GM23248 (cell line): ENCODE measurements at places on chromosomes 3 and 15.

DNA sequence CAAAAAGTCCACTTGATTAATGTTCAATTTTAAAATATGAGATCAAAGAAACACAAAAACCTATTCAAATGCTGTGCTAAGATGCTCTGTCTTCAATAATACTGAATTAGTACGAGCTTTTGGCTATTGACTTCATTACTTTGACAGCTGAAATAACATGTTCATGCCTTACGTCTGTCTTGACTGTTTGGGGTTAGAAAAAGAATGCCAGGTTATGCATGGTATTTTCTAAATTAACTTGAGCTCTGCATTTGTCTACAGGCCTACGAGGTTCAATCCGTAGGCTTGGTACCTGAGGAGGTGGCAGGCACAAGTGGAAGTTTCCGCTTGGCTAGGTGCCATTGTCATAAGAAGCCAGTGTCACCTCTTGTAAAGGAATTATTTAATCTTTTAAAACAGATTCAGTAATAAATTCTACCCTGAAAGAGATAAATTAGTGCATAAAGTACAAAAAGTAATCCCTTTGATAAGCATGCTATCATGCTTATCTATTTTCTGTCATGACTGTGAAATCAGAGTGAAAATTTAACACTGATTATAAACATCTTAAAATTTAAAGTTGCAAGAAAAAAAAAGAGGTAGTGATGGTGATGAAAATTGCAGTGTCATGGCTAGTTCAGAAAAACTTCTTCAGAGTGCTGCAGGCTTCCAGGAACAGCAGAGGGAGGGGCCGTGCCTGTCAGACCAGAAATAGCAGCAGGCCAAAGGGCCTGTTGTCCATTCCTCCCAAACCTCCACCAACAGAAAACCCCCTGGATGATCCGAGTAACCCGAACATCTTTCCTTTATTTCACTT is 115.7 kb downstream of the ARRDC4 start:
- DNase-seq, result peak; percentile 33

- peak; percentile 62 for DNase-seq
Measured at GRCh38 chr15:70095408-70096214, 2.1 kb downstream of the TLE3 start.

GRCh38 chr3:37715976-37716375 is 145.7 kb upstream of the CTDSPL start:
- DNase-seq, result no peak

DNA sequence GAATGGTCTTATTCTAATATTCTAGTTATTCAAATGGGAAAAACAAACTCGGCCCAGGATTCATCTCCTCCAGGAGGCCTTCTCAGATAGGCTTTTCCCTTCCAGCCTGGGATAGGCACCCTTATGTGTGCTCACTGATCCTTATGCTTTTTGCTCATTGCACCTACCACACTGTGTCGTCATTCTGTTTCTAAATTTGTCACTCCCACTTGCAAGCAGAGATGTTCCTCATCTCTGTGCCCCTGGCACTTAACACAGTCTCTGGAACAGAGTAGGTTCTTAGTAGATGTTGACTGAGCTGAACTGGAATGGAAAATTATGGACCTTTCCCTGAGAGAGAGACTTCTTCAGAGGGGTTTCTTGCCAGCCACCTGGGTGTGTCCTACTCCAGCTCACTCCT is 18.7 kb upstream of the SPG11 start:
- DNase-seq, result no peak

GRCh38 chr3:100440895-100441294 is 39.6 kb downstream of the LNP1 start:
- no peak for DNase-seq

- no peak for DNase-seq
Measured at GRCh38 chr3:138396752-138397410, 37.5 kb upstream of the ESYT3 start.

- no peak for DNase-seq
Measured at GRCh38 chr15:101025896-101026631, 106.9 kb downstream of the LRRK1 start.

GRCh38 chr3:95277613-95278012 is 1214.8 kb downstream of the NSUN3 start:
- DNase-seq, result no peak

GRCh38 chr3:158337110-158337509 is 227.2 kb downstream of the RSRC1 start:
- no peak for DNase-seq

DNA sequence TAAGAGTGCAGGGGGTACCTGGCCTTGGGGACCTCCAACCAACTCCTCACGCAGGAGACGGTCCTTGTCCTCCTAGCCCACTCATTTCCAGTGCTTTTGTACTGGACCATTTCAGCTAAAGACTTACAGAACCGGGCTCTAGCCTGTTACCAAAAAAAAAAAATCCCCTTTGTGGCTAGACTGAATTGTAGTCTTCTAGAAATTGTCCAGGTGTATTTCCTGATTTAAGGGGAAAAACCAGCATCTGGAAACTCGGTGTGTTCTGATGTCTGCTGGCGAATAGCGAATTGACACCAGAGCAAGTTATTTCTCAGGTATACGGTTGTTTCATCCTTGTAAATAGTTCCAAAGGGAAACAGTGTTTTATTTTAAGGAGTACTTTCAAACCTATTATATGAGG is 21.1 kb upstream of the MINDY4B start:
- no peak for DNase-seq

DNA sequence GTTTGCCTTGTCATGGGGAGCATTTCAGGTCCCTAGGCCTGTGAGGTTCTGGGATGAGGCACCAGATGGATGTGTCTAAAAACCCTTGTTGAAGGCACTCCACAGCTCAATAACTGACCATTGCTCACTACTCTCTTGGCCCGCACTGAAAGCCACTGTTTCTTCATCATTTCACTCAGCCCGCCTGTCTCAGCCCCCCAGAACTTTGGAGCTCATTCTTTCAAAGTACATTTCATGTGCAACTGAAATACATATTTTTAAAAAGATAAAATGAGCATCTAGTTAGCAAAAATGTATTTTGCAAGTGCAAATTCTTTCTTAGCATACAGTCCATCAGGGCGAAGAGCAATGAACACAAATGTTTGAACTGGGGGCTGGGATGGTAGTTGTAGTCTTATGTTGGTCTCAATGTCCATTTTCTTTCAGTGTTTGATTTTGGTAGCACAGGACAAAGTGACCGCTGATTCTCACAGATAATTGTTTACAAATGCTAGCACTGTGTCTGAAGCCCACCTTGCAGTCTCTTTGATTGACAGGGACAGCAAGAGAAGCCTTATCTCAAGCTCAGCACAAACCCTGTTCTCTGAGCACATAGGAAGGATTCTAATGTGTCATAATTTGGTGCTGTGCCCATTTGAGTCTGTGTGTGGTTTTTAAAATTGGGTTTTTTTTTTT is 19.6 kb downstream of the HEMK1 start:
- DNase-seq, result peak; percentile 68

GRCh38 chr3:10370429-10370828 is 49.5 kb upstream of the SEC13 start:
- DNase-seq, result peak; percentile 20

- no peak for DNase-seq
Measured at GRCh38 chr15:49758856-49759255, 138.0 kb downstream of the DTWD1 start.
